ENCODE measurements at places on chromosomes 3 and 15.

- no peak for DNase-seq
Measured at GRCh38 chr3:50464569-50464968, 38.9 kb downstream of the CACNA2D2 start.

DNA sequence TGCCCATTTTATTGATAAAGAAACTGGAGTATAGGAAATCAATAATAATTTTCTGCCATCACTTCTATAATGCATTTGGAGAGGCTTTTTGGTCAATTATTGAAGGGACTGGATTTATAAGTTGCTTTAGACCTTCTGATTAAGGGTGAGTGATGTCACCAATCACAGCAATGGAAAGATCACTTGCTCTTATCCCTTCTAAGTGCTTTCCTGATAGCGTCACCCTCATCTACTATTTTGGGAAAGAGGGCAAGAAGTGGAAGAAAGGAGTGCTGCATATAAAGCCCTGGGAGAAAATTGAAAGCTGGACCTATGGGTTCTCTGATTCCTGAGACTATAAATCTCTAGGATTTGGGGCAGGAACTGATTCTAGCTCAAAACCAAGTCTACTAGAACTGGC, 771.3 kb downstream of the AGBL1 start:
- DNase-seq, result no peak

DNA sequence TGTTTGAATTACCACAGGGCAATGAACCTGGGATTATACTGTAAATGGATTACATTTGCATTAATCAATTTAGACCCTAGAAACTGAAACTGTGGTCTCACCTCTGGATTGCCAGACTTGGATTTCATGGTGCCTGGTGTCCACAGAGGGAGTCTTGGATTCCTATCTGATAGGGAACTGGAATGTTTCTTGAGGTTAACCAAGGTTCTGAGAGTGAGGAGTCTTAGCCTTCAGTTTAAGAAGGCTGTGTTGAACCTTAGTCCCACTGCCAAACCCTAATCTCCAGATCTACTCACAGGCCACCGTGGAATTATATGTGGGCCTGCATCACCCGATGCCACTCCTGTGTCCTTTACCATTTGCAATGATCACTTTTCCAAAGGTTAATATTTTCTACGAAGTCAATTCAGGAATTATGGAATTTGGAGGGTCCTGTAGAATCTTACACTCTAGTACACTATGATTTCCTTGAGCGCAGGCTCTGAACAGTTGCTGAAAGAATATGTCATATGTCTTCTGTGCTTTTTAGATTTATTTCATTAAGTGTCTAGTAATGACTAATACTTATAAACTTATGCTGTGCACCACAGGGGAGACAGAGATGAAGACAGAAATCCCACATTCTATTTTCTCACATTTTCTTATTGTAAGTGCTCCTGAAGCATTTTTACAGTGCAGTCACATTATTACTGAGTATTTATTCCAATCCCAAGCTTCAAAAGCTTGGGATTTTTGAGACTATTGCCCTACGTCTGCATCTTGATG, 87.9 kb downstream of the EFL1 start:
- DNase-seq, result no peak

DNA sequence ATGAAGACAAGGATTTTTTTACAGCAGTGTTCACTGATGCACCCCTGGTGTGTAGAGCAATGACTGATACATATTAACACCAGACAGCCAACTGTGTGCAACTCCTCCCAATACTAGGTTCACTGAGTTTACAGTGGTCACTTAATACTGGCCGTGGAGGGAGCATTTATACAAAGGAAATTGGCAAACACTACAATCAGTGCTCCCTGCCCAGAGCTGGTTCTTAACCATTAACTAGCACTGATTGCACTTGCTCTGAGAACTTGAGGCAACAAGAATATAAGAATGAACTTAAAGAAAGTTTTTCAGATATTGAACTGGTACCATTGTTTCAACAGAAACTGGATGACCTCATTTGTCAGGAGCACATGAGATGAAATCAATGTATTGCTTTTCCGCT, 110.6 kb downstream of the MAGI1 start:
- no peak for DNase-seq

GRCh38 chr3:88985491-88985890, 121.9 kb upstream of the EPHA3 start:
- no peak for DNase-seq

DNA sequence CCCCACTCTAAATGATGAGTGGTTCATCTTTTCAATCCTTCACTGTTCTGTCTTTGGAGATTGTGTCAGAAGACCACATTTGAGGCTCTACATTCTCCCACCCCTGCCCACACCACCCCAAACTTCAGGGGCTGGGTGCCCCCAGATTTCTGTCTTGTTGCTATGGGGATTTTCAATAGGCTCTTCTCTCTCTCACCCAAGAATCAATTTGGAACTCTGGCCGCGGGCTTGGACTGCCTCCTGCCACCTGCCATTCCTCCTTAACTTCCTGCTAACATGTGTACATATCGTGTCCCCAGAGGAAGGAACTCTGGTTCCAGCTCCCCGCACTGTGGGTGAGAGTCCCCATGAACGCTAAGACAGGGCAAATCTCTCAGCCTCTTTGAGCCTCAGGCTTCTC, 67.4 kb upstream of the LARS2 start:
- no peak for DNase-seq

- DNase-seq, result no peak
Measured at GRCh38 chr15:58564981-58565380, 133.2 kb downstream of the LIPC start.

- DNase-seq, result no peak
Measured at GRCh38 chr3:39467394-39468107, at the start of gene MOBP. Gene MOBP (plus strand): TSS chr3:39467680. CDS start chr3:39502070, 34,390 bp downstream.

DNA sequence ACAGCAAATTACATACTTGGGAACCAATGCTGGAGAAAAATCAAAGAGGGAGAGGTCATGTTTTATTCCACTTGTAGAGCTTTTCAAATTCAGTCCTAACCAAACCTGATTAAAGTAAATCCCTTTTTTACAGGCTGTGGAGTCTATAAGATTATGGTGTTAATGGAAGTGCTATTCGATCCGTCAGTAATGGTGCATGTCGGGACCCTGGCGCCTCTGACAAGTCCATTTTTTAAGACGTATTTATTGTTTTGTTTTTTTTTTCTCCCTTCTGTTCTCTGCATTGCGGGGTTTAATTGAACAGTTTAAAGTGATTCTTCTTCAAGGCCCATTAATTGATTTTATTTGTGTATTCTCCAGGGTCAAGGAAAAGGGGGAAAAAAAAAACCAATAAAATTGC, 725.9 kb downstream of the TUSC7 start:
- no peak for DNase-seq

DNA sequence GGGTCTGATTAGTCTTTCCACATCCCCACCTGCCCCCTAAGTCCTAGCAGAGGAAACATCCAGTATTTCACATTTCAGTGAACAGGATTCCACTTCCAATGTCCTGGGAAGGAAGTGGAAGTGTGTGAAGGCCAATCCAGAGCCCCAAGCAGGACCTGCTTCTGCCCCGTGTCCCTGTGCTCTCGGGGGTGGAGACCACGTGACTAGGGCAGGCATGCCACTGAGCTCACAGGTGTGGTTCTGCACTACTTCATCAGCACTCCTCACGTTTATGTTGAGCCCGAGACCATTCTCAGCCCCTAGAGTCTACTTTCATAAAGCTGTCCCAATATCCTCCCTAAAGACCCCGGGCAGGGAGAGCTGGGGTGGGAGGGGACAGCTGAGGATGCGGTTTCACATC, 84.3 kb downstream of the RAB11A start:
- no peak for DNase-seq

DNA sequence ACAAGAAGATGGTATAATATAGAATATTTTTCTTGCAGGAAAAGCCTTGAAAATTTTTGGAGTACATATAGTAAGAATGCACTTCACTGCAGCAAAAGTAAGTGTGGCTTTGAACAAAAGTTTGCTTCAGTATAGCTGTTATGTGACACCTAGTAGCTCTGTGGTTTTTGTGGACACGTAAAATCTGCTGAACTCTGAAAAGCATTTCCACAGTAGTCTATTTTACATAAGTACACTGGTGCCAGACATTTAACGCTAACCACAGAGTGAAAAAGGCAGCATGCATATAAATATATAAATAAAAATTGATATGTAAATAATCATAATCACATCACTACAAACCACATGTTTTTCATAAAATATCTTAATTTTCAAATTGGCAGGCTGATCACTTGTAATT, 39.8 kb downstream of the CGGBP1 start:
- DNase-seq, result no peak

GRCh38 chr3:99145031-99145430, 243.5 kb upstream of the DCBLD2 start:
- no peak for DNase-seq

DNA sequence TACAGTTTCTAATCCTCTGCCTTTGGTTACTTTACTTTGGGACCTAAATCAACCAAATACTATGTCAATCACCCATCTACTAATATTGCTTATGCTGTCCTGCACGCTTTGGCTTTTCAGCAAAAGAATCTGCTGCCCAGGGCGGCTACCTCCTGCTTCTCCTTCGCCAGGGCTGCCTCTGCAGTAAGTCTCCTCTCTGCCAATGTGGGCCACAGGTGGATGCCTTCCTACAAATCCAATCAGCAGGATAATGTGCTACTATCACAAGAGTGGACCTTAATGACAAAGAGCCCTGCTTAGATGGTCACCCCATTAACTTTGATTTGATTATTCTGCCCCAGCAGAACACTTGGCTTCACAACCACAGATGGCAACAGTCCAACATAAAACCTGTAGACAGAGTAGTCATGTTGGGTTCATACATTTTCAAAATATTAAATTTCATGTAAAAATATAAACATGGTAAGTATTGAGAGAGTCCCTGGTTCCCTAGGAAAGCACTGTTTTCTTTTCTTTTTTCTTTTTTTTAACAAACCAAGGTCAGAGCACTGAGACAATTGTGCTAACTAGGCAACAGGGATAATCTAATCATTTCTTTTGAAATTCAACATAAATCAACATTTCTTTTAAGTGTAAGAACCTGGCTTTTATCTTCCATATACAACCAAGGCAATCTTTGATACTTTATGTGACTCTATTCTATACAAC, 298.3 kb downstream of the ZBTB20 start:
- no peak for DNase-seq

- DNase-seq, result no peak
Measured at GRCh38 chr15:52405856-52406255, 110.3 kb upstream of the MYO5C start.

GRCh38 chr15:72153269-72154000, 35.2 kb downstream of the SENP8 start:
- no peak for DNase-seq

DNA sequence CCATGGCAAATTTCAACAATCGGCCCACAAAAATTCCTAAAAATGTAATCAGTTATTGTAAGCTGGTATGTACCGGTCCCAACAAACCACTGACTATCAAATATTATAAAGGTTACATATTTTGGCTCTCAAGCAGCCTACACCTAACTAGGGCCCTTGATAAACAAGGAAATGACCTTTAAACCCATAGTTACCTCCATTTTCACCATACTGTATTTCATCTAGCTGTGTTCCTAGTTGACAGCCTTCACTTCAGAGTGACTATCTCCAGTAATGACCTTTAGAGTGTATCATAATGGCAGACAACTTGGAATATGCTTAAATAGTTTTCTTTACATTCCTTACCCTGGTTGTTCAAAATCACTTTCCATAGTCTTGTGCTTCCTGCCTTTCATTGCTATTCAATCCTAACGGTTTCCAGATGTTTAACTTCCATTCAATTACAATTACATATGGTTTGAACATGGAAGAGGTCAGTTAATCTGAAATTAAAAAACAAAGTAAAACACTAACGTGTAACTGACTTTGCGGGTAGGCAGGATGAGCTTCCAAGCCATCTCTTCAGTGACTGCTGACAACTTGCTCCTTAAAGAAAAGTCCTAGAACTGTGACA, 111.9 kb upstream of the TSC22D2 start:
- no peak for DNase-seq

DNA sequence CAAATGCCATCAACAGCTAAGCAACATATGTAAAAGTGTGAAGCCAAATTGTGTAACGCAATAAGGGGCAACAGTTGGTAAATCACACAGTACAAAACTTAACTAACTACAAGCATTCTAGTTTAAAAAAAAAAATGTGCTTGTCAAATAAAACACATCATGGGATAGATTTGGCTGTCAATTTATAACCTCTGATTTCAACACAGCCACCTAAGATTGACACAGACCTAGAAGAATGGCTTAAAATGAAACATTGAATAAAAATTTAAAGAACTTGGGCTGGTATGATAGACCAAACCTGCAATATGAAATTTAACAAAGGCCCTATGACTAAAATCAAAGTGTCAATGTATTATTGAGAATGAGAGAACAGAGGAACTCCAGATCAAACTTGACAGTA, 148.4 kb downstream of the NR1I2 start:
- no peak for DNase-seq

GRCh38 chr3:188812198-188812597, 359.6 kb upstream of the TPRG1 start:
- no peak for DNase-seq

DNA sequence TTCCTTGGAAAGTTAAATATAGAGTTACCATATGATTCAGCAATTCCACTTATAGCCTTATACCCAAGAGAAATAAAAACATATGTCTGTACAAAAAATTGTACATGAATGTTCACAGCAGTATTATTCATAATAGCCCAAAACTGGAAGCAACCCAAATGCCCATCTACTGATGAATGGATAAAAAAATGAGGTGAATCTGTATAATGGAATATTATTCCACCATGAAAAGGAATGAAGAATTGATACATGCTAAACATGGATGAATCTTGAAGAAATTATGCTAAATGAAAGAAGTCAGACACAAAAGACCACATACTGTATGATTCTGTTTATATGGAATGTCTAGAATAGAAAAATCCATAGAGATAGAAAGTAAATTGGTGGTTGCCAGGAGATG, 61.4 kb downstream of the TTC23 start:
- DNase-seq, result no peak

GRCh38 chr3:151909681-151910405, 36.4 kb downstream of the SUCNR1 start:
- no peak for DNase-seq

- DNase-seq, result no peak
Measured at GRCh38 chr3:181719991-181720680, 8.4 kb downstream of the SOX2 start.

DNA sequence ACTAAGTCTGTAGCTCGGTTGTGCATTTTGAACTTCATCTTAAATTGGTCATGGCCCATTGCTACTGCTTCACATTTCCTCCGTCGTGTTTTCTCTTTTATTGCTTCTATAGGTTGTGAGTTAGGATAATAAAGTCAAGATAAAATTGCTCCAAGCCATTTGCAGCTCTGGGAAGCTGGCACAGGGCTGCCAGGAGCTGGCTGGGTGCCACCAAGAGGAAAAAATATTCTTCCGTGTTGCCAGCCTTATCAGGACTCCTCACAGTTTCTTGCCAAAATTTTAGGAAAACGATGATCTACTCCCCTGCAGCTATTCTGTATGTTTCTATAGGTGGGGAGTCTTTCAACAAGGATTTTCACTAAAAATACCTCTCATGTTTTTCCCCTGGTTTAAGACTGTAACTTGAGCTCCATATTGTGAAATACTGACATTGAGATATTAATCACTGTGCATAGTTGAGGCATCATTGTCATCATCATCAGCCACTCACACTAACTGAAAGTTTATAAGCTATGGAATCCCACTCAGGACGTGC, 55.4 kb upstream of the PIAS1 start:
- no peak for DNase-seq
